ENCODE measurements at places on chromosomes 2 and 18.
A peak's percentile ranks its signal among the peaks of the same experiment; 100 is the strongest.

DNA sequence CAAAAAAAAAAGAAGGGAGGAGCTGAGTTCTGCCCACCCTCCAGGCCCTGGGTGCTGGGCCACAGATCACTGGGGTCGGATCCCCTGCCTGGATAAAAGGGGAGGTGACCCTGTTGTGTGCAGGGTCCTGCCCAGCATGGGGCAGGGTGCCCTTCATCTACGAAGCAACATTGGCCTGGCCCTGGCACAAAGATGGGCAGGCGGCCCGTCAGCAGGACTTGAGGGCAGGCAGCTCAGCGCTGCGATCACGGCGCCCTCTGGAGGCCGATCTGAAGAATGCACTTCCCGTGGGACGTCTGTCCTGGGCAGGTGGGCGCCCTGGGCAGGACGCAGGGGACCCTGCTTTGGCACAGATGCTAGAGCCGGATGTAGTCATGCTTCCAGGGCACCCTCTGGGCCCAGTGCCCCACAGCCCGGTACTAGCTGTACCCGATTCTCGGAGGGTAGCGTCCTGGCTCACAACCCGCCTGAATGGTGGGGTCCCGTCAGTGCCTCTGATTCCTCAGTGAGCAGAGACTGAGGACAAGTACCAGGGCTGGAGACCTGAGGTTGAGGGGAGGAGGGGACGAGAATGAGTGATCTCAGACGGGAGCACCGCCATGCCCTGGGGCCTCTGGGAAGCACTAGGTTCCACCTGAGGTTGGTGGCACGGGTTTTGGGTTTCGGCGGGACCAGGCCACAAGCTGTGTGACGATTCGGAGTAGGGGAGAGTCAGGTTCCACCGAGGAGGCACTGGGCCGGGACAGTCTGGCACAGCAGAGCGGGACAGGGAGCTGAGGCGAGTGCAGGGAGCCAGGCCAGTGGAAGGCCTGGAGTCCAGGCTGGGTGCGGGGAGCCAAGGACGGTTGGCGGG is 18.0 kb downstream of the ARID5A start:
- DNase-seq = peak; percentile 58

DNA sequence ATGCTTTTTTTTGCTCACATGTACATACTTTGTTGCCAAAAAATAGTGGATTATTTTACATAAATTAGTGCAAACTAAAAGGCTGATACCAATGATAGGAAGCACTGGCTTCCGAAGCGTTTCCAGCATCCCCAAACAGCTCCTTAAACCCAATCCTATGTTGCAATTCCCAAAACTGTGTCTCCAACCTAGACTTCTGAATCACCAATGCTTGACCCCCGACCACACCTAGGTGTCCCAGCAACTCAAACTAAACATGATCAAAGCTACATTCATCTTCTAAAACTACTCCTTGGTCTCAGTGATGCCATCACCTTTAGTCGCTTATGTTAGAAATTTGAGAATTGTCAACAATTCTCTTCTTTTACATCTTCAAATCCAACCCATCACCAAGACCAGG is 13.4 kb downstream of the ATP8B1 start:
- no peak for DNase-seq

DNA sequence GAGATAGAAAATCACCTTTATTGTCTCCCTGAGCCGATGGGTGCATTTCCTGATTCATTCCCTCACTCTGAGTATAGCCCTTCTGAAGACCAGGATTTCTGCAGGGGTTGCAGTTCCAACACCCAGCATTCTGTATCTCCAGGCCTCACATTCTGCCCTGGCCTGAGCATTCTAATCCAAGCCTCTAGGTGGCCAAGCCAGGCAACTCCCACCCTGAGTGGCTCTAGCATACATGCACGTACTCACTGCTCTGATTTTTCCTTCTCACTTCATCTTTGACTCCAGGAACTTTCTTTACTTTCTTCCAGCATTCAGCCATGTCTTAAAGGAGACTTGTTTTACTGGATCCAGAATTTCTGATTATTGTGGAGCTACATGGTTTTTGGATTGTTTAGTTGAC is 100.7 kb upstream of the STK39 start:
- DNase-seq = no peak

GRCh38 chr18:23828426-23828825 is 139.2 kb downstream of the LAMA3 start:
- DNase-seq = no peak

- no peak for DNase-seq
These were observed 341.0 kb upstream of the KYNU start for GRCh38 chr2:142536492-142536891.

DNA sequence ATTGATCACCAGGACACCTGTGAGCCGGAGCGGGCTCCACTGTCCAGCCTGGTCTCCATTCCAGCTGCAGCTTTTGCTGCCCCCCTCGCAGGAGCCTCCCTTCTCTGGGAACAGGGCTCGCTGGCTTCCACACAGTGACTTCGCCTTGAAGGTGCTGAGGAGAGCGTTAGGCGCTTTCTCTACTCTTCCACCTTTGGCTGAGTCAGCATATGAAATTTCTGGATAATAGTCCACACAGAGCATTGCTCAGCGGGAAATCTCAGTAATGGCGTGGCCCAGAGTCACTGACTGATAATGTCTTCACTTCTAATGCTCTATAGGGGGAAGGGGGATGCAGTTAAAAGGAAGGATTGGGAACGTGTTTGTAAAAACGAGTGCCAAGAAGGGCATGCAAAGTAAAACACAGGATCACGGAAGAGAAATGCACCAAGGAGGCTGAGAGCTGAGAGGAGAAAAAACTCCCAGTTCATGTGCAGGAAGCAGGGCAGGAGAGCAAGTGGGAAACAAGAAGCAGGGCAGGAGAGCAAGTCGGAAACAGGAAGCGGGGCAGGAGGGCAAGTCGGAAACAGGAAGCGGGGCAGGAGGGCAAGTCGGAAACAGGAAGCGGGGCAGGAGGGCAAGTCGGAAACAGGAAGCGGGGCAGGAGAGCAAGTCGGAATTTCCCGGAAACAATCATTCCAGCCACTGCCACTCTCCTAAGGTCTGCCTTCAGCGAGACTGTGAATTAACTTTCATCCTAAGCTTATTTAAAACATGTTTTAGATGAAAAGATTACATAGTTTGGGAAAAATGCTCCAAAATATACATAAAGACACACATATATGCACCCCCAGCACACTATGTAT is 77.7 kb downstream of the MYT1L start:
- no peak for DNase-seq

DNA sequence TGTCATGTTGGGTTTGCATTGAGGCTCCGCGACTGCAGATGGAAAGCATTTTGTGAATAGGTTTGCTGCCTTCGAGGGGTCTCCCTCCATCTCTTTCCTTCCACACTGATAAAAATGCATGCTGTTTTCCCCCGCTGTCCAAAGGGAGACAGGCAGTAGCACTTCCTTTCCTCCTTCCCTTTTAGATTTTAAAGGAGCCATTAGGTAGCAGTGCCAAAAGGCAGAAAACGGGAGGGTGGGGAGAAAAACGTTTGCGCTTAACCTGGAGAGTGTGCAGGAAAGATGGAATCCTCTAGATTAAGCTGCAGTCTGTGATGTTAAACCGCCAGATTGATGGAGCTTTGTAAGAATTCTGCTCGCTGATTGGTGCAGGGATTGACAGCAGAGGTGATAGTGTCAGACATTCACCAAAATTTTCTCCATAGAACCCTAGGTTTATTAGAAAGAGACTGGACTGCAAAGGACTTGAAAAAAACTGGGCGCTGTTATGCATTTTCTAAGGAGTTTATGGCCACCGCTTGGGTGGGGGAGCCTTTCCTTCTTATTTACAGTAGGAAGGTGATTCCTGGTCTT is 688 bp downstream of the MAPRE2 start:
- DNase-seq = no peak

GRCh38 chr2:12032975-12033374 is 286.5 kb downstream of the LPIN1 start:
- DNase-seq = no peak

- no peak for DNase-seq
These were observed 100.1 kb downstream of the MYCN start for GRCh38 chr2:16040271-16041010.

DNA sequence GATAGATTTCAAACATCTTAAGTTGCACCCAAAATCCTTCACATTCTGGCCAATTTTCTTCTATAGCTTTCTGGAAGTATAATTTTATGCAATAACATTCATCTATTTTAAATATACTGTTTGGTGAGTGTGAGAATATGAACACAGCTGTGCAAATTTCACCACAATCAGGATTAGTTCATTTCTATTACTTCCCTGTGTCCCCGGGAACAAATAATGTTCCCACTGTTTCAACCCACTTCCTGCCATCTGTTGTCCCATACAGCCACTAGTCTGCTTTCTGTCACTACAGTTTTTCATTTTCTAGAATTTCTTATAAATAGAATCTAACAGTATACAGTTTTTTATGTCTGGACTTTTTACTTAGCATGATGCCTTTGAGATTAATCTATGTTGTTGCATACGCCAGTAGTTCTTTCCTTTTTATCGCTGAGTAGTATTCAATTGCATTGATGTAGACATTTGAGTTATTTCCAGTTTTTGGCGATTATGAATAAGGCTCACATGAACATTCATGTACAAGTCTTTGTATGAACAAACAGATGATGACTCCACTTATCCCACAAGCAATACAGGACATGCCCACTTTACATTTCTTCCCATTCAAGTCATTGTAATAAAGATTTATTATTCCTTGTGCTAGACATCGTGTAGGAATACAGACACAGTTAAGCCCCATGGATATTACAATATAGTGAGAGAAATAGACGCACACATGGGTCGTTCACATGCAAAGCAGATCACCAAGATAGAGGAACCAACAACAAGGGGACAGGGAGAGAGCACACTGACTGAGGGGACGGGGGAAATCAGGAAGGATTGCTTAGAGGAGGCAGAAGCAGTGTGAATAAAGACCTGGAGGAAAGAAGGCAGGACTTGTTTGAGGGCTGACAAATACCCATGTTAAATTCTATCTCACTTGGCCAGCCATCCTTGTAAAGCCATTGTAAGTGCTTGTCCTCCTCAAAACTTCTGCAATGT is 72.9 kb upstream of the PAX8 start:
- DNase-seq = no peak

- DNase-seq = no peak
These were observed 97.5 kb downstream of the MAP4K4 start for GRCh38 chr2:101795033-101795432.

GRCh38 chr2:147351784-147352183 is 493.0 kb upstream of the ACVR2A start:
- no peak for DNase-seq

GRCh38 chr2:226524381-226524843 is 275.2 kb downstream of the IRS1 start:
- no peak for DNase-seq

All from tibial artery (tissue), 4 donors.